Lower lobe of right lung (tissue), 2 donors: ENCODE measurements at places on chromosomes 1 and 21.
A peak's percentile ranks its signal among the peaks of the same experiment; 100 is the strongest.

DNA sequence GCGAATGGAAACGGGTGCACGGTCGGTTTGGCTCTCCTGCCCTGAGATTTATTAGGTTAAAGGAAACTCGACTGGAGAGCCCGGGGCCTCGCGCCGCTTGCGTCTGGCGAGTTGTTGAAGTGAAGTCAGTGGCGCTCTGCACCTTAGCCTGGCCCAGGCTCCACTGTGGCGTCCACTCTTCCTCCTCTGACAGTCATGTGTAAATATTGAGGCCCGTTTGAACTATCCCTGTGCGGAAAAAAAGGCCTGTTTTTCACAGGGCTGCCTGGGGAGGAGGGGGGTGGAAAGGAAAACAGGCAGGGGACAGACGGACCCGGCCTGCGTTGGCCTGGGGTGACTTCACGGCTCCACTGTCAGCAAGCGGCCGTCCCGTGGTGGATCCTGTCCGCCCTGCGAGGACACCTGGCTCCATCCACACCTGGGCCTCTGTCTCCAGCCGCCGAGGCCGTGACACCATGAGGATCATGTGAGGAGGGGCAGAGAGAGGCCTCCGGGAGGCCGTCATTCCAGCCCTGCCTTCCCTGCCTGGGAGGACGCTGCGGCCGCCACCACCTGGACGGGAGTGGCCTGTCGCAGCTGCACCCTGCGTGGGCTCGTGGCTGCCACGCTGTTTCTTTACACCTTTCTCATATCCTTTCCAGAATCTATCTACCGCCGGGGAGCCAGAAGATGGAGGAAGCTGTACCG lies 59.8 kb downstream of the FAAP20 start:
- DNase-seq: peak; percentile 68

DNA sequence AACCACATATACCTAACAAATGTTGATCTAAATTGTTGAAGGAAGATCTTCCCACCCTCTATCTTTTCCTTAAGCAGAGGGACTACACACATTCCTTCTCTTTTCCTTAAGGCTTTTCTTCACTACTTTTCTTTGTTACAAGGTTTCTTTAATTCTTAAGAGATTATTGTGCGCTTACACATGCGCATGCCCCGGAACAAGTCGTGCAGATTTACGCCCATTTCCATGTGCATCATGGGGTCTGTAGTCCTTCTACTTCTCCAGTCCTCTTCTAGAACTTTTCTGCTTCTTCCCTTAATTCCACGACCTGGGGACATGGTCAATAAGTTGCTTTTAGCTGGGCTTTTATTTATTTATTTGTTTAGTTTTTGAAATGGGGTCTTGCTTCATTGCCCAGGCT lies 1.7 kb upstream of the CHRNB2 start:
- DNase-seq: no peak

DNA sequence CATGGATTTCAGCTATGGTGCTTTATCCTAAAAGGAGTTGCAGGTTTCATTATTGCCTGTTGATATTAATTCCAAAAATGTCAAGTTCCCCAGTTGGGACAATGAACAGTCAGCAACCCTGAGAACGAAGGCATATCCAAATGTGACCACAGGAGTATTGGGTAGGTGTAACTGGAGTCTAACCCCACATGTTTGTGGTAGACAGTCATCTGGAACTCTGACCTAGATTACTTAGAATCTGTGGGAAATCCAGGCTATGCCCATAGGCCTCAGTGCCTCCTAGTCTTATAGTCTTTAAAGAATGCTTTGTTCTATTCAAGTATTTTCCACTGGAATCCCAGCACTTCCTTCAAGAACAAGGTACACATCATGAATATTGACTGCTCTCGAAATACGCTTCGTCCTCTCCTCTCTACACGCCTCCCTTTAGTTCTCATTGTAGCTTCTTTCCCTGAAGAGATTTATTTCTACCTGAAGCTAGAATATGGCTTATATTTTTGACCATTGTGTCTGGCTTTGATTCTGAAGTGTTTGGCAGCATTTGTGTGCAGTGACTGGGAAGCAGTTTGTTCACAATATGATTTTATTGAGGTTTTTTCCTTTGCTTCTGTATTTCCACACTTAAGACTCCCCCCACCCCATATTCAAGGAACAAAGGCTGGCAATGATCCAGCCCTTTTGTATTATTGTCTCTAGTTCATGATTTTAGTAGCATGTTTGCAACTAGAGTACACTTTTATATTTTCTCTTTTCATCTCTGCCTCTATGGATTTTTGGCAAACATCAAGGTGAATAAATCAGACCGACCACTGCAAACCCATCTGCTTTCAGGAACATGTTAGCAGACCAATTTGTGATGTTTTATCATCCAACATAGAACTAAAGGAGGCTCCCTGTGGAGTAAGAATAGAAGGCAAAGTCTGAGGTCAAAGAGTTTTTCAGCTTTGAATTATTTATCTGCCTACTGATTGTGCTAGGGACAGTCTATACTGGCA lies 178.6 kb downstream of the GPR52 start:
- no peak for DNase-seq

- no peak for DNase-seq
Measured at GRCh38 chr1:86502721-86503405, 34.1 kb downstream of the CLCA1 start.

GRCh38 chr1:243234978-243235647 lies 20.0 kb downstream of the CEP170 start:
- DNase-seq: no peak

GRCh38 chr1:76824106-76824505 lies 43.2 kb upstream of the ST6GALNAC5 start:
- DNase-seq: no peak

GRCh38 chr1:81259625-81260411 lies 540.9 kb upstream of the ADGRL2 start:
- no peak for DNase-seq

DNA sequence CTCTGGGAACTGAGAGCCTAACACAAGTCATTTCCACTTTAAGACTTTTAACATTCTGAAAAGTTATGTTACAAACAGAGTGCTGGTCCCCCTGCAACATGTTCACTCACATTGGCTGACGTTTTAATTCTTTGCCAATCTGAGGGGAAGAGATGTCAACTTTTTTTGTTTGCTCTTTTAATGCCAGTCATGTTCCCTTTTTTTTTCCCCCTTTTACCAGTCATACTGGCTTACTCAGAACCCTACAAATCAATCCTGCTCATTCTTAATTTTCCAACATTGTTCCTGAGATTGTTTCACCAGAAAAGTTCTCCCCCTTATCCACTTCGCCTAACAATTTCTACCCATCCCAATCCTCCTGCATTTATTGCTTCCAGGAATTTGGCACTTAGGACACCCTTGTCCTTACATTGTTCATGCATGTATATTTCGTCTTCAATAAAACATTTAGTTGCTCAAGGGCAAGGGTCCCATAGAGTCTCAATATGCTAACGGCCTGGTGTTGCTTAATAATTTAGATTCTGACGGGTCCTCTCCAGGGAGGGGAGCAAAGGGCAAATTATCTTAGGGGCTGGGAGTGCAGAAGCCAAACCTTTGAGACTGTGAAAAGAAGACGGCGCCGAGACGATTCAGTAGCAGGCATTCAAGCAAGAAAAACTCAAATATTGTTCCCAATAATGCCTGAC lies 624 bp upstream of the CR1L start:
- no peak for DNase-seq

GRCh38 chr1:234884701-234885100 lies 243.9 kb downstream of the TOMM20 start:
- DNase-seq: no peak

GRCh38 chr21:14245711-14246110 lies 29.8 kb downstream of the RBM11 start:
- DNase-seq: no peak

GRCh38 chr1:182626527-182626926 lies 22.3 kb upstream of the RGS16 start:
- DNase-seq: no peak
